AG04449 (cell line): ENCODE measurements at places on chromosomes 11 and 22.

DNA sequence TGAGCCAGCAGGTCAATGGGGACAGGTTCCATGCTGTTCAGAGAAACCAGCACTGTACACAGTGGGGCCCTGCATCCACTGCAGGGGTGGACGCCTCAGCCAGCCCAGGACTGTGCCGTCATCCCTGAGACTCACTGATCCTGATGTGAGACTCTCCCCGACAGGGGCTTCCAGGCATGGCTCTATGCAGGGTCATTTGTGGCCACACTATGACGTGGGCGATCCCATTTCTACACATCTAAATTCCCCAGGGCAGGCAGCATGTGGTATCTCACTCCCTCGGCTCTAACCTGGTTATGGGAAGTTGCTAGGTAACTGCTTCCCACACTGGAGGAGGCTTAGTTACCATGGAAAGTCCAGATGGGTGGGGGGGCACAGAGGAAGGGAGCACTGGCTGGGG, 14.2 kb upstream of the FAM83F start:
- no peak for DNase-seq

DNA sequence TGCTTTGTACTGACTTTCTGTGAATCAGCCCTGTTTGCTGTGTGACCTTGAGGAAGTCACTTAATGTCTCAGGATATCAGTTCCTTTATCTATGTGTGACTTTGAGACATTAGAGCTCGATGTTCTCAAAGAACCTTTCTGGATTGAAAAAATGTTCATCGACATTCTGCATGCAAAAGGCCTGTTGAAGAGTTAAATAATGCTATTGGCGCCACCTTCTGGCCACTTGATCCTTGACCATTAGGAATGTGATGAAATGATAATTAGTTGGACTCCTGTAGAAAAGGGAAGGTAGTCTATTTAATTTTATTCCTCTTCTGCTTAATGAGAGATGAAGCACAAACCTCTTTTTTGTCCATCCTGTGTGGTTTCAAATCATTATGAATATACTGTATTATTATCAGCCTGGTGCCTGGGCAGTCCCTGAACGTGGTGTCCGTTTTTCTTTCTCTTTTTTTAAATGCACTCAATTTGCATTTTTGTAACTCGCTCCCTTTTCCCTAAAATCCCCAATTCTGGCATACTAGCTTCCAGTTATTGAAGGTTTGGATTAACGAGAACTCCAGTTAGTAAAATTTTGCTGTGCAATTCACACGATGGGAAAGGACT, 20.7 kb downstream of the ELF5 start:
- no peak for DNase-seq

- no peak for DNase-seq
Observed at GRCh38 chr11:74756571-74756970, 7.9 kb downstream of the RNF169 start.

DNA sequence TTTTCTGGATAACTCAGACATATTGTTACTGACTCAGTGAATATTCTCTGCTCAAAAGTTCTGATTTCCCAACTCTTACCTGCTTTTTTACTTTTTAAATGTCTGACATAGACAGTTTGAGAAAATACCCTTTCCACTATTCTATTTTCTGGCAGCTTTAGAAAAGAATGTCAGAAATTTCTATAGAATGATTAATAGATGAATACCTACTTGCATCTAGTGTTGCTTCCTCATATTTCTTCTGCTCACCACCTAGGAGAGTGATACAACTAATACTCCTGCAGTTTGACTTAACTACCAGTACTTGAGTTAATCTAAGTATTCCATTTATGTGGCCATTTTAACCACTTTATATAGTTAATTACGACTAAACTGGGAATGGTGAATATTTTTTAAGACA, 55.2 kb downstream of the KDM2A start:
- no peak for DNase-seq

GRCh38 chr11:1757861-1758610, 5.7 kb downstream of the CTSD start:
- DNase-seq, result no peak

DNA sequence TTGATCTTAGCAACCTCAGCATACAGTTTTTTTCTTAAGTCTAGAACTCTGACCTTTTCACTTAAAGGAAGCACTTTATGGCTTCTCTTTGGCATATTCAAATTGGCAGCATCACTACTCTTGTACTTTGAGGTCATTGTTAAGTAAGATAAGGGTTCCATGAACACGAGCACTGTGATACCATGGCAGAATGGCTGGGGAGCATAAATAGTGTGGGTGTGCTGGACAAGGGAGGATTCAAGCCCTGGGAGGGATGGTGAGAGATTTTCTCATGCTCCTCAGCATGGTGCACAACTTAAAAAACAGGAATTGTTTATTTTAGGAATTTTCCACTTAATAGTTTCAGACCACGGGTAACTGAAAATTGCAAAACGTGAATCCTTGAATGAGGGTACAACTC, 111.4 kb downstream of the ATXN10 start:
- DNase-seq, result no peak

- DNase-seq, result no peak
Observed at GRCh38 chr11:8832571-8833260, 78.3 kb upstream of the AKIP1 start.

- no peak for DNase-seq
Observed at GRCh38 chr11:63841554-63841953, 2.6 kb downstream of the MARK2 start.

DNA sequence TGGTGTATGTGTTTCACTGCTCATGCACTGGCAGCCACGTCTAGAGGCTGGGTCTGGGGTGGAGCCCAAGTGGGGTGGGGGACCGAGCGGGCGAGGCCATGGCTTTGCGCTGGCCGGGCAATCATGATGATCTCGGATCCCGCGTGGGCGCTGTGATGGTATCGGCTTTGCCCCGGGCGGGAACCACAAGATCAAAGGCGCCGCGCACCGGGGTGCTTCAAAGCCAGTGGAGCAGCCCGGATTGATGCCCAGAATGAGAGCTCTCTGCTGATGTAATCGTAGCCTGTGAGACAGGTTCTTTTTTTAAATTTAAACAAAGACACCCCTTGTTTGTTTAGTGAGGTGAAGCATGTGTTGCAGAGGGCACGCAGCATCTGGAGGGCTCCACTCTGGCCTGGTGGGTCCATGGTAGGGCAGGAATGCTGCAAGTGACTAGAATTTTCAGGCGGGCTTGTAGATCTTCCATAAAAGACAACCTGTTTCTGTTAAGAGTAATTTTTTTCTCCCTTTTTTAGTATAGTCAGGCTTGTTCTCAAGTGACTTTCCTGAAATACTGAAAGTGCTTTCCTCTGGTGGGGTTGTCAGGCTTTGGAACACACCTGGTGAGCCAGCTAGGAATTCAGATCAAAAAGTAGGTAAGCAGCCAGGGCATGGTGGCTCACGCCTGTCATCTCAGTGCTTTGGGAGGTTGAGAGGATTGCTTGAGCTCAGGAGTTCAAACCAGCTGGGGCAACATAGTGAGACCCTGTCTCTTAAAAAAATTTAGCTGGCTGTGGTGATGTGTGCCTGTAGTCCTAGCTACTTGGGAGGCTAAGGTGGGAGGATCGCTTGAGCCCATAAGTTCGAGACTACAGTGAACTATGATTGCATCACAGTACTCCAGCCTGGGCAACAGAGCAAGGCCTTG, 40.7 kb downstream of the ZNRF3 start:
- no peak for DNase-seq

DNA sequence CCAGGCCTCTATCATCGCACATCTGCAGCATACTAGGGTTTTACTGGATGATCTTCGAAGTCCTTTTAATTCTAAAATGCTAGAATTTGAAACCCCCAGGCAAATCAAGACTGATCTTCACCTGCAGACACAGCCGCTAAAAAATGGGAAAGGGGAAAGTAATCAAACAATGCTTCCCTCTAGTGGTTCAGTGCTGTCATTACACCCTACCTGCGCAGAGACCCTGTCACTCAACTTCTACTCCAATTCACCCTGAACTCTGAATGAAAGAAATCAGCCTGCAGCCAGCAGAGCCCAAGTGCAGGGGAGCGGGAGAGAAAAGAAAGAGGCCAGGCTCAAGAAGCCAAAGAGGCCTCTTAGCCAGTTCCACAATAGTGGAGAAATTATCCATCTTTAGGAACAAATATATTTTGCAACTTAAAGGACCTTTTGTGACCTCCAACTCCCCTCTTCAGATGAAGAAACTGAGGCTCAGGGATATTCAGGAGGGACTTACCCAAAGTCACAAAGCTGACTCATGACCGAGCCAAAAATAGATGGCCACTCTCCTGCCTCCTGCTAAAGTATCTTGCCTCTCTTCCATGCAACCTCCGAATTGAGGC, 33.0 kb downstream of the SERGEF start:
- DNase-seq, result no peak

- DNase-seq, result no peak
Observed at GRCh38 chr11:76670485-76671236, at the start of gene LRRC32. Gene LRRC32 (minus strand): TSS chr11:76670747. CDS start chr11:76665954, 4,793 bp downstream.

- no peak for DNase-seq
Observed at GRCh38 chr11:81237139-81237538, 1496.5 kb downstream of the FAM181B start.
